Upper lobe of right lung (tissue), 1 donor: ENCODE measurements at places on chromosomes 12 and 14. TPM values are rescaled to one million over a fixed set of nuclear protein-coding genes. Genes with fewer than 3 reads are reported as not detected.

DNA sequence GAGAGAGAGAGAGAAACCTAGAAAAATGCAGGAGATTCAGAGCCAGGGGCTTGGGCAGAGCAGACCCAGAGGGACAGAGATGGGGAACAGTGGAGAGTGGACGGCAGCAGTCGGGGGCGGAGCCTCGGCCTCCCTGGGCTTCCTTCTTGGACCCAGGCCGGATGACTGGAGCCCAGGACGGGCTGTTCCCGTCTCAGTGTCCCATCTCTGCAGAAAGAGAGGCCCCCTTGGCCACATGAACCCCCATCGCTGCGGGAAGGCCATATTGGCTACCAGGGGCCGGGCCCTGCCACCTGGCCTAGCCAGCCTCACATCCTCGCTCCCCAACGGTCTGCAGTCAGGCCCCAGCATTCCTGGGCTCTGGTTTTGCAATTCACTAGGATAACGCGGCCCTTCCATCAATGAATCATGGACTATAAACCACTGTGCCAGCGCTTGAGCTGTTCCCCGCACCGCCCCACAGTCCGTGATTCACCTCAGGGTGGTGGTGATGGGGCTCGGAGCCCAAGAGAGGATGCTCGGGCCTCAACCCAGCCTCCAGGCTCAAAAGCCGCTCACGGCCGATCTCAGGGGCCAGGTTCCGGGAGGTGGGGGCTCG is 116.5 kb downstream of the RFLNA start:
- no peaks in the 10 kb centered on the region for H3K27me3 ChIP-seq
- H3K4me1 ChIP-seq = peaks cover 6% of the 10 kb centered on the region
- DNase-seq = no peak
- no peak overlapping the region for H3K4me3 ChIP-seq

- peaks cover 36% of the 10 kb centered on the region for H3K27me3 ChIP-seq
- H3K4me3 ChIP-seq = no peak overlapping the region
- peak; percentile 60 for DNase-seq
- no peaks in the 10 kb centered on the region for H3K36me3 ChIP-seq
- no peak overlapping the region for H3K27ac ChIP-seq
These were observed 23.8 kb upstream of the KIF26A start for GRCh38 chr14:104114421-104115130.

GRCh38 chr12:92010853-92011701 is 134.6 kb downstream of the BTG1 start:
- H3K36me3 ChIP-seq = no peaks in the 10 kb centered on the region
- H3K27me3 ChIP-seq = no peaks in the 10 kb centered on the region
- H3K4me1 ChIP-seq = no peaks in the 10 kb centered on the region
- DNase-seq = no peak

DNA sequence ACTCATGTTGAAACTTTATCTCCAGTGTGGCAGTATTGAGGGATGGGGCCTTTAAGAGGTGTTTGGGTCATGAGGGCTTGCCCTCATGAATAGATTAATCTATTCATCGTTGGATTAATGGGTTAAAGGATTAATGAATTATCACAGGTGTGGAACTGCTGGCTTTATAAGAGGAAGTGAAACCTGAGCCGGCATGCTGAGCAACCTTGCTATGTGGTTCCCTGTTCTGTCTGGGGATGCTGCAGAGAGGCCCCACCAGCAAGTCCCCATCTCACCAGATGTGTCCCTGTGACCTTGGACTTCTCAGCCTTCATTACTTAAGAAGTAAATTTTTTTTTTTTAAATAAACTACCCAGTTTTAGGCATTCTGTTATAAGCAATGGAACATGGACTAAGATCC is 109.6 kb downstream of the DYRK2 start:
- H3K36me3 ChIP-seq = no peaks in the 10 kb centered on the region
- no peak overlapping the region for H3K4me3 ChIP-seq
- DNase-seq = no peak

DNA sequence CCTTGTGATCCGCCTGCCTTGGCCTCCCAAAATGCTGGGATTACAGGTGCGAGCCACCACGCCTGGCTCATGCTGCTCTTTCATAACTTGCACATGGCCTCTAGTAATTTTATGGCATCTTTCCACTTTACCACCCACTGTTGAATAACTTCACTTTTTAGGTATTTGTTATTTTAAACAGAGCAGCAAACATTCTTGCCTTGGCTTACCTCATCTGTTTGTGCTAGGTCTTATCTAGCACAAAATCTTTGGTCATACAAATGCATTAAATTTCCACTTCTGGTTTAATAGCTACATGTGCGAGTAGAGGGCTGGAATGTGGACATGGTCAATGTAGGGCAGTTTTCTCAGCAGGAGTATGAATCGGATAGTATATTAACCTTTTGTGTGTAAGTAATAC is 38.8 kb upstream of the ATF7IP start:
- no peak overlapping the region for H3K4me3 ChIP-seq
- DNase-seq = no peak
- no peaks in the 10 kb centered on the region for H3K4me1 ChIP-seq

GRCh38 chr12:32264961-32265360 is 134.4 kb upstream of the FGD4 start:
- no peak overlapping the region for H3K4me3 ChIP-seq
- H3K4me1 ChIP-seq = no peaks in the 10 kb centered on the region
- H3K27ac ChIP-seq = no peak overlapping the region
- DNase-seq = no peak
- no peaks in the 10 kb centered on the region for H3K36me3 ChIP-seq
- H3K27me3 ChIP-seq = no peaks in the 10 kb centered on the region

DNA sequence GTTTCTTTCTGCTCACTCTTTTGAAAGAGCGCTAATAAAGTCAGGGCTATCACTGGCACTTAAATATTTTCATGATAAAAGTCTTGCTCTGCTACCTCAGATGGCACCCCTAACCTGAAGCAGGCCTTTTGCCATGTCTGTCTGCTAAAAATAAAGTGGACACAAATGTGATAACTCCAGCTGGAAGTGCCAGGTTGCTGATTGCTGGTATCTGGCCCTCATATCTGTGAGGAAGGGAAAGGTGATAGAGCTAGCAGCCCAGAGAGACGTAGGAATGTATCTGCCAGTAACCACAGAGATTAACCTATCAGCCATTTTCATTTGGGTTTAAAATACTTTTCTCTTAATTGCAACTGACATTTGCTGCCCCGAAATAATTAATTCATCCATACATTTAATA is 127.9 kb downstream of the GRIN2B start:
- no peak overlapping the region for H3K27ac ChIP-seq
- no peak overlapping the region for H3K4me3 ChIP-seq
- no peaks in the 10 kb centered on the region for H3K27me3 ChIP-seq

- no peaks in the 10 kb centered on the region for H3K36me3 ChIP-seq
- H3K27ac ChIP-seq = no peak overlapping the region
- DNase-seq = no peak
- H3K27me3 ChIP-seq = peaks cover 22% of the 10 kb centered on the region
These were observed 166.1 kb upstream of the CCND2 start for GRCh38 chr12:4107436-4107878.

GRCh38 chr14:19906665-19907064 is 13.7 kb upstream of the OR4K5 start:
- H3K4me1 ChIP-seq = no peaks in the 10 kb centered on the region
- DNase-seq = no peak

GRCh38 chr14:67934087-67934486 is 114.5 kb downstream of the RAD51B start:
- no peak for DNase-seq
- H3K36me3 ChIP-seq = no peaks in the 10 kb centered on the region
- H3K27me3 ChIP-seq = no peaks in the 10 kb centered on the region
- no peak overlapping the region for H3K4me3 ChIP-seq
- H3K4me1 ChIP-seq = peaks cover 7% of the 10 kb centered on the region

GRCh38 chr14:100025111-100025510 is 40.1 kb upstream of the EVL start:
- H3K4me1 ChIP-seq = peaks cover 19% of the 10 kb centered on the region
- no peaks in the 10 kb centered on the region for H3K27me3 ChIP-seq
- peak; percentile 70 for DNase-seq

GRCh38 chr12:130058926-130059472 is 103.3 kb upstream of the FZD10 start:
- DNase-seq = peak; percentile 26
- no peaks in the 10 kb centered on the region for H3K4me1 ChIP-seq
- H3K36me3 ChIP-seq = no peaks in the 10 kb centered on the region
- no peak overlapping the region for H3K4me3 ChIP-seq
- no peak overlapping the region for H3K27ac ChIP-seq
- H3K27me3 ChIP-seq = no peaks in the 10 kb centered on the region

- no peak overlapping the region for H3K27ac ChIP-seq
- no peak for DNase-seq
- H3K36me3 ChIP-seq = no peaks in the 10 kb centered on the region
- no peaks in the 10 kb centered on the region for H3K4me1 ChIP-seq
- no peaks in the 10 kb centered on the region for H3K27me3 ChIP-seq
- no peak overlapping the region for H3K4me3 ChIP-seq
These were observed 9.7 kb downstream of the DNM1L start for GRCh38 chr12:32688786-32689185.

DNA sequence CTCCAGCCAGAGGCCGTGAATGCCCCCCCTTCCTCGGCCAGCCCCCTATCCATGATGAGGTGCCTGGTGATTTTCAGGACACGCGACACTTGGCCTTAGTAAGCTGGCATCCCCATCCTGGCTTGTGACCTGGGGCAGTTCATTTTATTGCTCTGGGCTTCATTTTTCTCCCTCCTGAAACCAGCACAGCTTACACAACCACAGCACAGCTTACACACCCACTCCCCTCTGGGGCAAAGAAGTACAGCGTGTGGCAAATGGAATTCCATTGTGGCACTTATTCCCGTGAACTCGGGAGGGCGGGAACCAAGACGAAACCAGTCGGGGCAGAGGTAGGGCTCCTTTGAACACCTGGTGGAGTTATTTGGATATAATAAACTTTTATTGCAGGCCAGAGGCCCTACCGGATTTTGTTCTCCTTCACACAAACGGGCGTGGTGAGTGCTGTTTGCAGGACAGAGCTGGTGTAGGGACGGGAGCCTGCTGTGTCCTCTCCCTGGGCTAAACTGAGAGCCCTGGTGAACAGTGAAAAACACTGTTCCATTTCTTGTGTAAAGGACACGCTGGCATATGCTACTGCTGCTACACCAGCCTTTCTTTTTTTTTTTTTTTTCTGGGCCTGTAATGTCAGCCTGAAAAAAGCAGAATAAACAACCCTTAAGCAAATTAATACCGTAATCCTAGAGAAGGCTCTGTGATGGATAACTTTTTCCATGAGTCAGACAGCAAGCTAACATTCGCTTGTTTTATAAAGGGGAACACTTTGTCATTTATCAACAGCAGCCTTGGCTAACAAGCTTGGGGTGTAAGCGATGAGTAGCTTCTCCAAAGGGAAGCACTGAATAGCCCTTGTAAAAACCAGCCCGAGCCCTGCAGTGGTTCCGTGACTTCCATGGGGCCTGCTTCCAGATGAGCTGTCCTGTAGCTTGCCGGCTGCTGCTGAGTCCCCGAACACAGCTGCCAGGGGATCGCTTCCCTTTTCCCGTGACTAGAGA is 29.3 kb downstream of the CD9 start:
- H3K36me3 ChIP-seq = peaks cover 56% of the 10 kb centered on the region
- peak overlapping the region; percentile 82 for H3K27ac ChIP-seq
- no peak overlapping the region for H3K4me3 ChIP-seq
- H3K4me1 ChIP-seq = peaks cover 72% of the 10 kb centered on the region
- no peak for DNase-seq

DNA sequence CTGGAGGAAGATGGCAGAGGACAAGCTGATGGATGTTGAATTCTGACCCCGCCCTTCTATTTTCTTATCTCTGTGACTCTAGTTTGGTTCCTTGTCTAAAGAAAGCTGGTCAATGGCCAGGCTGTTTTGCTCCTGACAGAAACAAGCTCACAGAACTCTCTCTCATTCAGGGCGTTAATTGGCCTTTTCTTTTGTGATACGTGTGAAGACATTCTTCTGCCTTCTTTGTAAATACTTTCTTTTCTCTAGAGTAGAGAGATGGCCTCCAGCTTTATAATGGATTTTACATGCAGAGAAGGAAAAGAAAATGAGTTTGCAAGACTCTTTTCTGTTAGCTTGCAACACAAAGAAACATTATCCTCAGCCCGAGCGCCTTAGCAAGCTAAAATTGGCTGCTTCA is 492.2 kb upstream of the CCDC196 start:
- H3K4me1 ChIP-seq = no peaks in the 10 kb centered on the region
- DNase-seq = no peak
- no peak overlapping the region for H3K4me3 ChIP-seq
- H3K27ac ChIP-seq = no peak overlapping the region

The SIRT4 gene
- total RNA-seq = 2.4 TPM

The DEGS2 gene
- total RNA-seq = 1.7 TPM

The MYRFL gene
- total RNA-seq = not detected

The SYNDIG1L gene
- 2.9 TPM for total RNA-seq

The CCDC38 gene
- not detected for total RNA-seq

The C12orf54 gene
- not detected for total RNA-seq

The SLC10A1 gene
- not detected for total RNA-seq
